ENCODE measurements at places on chromosomes 7 and 10.

DNA sequence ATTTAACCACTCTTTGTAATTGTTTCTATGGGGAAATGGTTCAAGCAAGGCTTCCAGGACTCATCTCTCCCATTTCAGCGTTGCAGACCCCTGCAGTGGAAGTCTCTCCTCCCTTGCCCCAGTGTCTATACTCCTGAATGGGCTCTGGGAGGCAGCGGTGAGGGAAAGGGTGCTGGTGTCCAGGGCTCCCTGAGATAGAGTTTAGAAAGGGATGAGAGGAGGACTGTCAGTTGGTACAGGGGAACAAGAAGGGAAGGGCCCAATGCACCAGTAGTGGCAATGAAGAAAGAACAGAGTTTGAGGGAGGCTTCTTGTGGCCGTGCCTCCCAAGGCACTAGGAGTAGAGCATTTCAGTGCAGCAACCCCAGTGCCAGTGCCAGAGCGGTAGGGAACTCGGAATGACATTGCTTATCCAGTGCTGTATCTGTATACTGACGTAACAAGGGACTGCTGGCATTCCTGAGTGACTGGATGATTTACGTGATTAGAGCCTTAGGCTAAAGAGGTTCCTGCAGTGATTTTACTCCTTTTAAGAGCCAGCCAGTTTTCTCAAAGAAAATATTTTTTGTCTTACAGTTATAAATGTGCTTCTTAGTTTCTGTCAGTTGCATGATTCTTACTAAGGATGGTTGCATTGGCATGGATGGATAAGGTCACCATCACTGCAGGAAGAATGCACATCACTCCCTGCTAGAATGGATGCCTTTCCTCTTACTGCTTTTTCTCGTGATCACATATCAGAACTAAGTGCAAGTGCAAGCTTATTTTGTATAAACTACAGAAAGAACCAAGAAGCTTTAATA, 28.0 kb downstream of the PRPF18 start:
- DNase-seq, result no peak

- DNase-seq, result no peak
Measured at GRCh38 chr10:84201682-84202081, 7.3 kb downstream of the CDHR1 start.

- no peak for DNase-seq
Measured at GRCh38 chr10:100531761-100532160, 2.1 kb upstream of the NDUFB8 start.

DNA sequence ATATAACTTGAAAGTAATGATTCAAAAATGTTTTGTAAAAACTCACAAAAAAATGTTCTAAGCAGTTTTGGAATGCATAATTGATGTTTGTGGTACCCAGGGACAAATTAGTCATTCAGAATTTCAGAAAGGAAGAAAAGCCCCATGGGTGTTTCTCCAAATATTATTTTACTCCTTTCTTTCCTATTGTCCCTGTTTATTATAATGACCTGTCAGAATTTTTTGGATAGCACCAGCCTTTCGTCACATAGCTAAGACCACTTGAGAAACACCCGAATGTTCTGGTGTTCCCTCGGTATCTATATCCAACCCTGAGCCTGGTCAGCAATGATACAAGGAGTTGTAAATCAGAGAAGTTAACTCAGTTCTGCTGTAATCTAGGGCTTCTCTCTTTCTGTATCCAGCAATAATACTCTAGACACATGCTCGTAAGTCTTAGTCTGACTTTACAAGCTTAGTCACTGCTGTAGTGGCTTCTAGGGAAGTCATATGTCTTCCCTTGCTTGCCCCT, 64.8 kb upstream of the MEOX2 start:
- DNase-seq, result no peak

DNA sequence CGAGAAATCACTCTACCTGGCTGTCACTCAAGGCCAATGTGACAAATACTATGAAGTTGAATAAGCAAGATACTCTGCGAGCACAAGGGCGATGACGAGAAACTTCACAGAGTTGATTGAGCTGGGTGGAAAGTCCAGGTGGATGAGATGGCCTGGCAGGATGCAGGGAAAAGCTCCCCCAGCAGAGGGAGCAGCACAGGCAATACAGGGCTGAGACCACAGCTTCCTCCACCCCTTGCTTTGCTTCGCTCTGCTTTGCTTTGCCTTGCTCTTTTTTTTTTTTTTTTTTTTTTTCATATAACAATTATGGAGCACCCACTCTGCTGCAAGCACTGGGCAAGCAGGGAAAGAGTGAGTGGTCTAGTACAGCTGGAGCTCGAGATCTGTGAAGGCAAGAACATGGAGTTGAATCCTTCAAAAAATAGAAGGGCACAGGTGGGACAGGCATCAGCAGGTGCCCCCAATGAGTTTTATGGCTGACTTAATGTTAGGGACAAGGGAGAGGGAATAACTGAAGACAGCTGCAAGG, 88.3 kb downstream of the CABCOCO1 start:
- peak; percentile 24 for DNase-seq

GRCh38 chr7:94182721-94183120, 178.6 kb upstream of the BET1 start:
- no peak for DNase-seq

GRCh38 chr10:22634093-22634492, 80.3 kb downstream of the PIP4K2A start:
- DNase-seq, result no peak

DNA sequence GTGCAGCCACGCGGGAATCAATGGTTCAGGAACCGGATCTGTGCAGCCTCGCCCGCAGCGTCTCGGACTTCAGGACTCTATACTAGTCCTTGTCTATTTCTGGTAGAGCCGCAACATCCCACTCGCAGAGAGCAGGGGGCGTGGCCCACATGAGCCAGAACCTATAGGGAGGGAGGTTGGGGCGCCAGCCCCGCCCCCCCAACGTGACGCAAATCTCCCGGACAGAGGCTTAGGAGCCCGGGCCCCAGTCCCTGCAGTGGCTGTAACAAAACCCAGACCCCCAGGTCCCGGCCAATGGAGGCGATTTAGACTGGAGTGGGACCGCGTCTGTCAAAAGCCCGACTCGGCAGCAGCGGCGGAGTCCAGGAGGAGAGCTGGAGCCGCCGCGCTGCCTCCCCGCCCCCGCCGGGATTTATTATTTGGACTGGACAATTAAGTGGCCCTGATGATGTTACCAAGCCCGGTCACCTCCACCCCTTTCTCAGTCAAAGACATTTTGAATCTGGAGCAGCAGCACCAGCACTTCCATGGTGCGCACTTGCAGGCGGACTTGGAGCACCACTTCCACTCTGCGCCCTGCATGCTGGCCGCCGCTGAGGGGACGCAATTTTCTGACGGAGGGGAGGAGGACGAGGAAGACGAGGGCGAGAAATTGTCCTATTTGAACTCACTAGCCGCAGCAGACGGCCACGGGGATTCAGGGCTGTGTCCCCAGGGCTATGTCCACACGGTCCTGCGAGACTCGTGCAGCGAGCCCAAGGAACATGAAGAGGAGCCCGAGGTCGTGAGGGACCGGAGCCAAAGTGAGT, at the start of gene NKX2-3:
NKX2-3 (plus strand) TSS at position 256 of the 809 bp plus-strand sequence; CDS start at position 446, 190 bp downstream.
- no peak for DNase-seq

- DNase-seq, result no peak
Measured at GRCh38 chr7:4645246-4645645, 36.8 kb upstream of the FOXK1 start.

GRCh38 chr7:42128703-42129102, 108.3 kb downstream of the GLI3 start:
- DNase-seq, result no peak

DNA sequence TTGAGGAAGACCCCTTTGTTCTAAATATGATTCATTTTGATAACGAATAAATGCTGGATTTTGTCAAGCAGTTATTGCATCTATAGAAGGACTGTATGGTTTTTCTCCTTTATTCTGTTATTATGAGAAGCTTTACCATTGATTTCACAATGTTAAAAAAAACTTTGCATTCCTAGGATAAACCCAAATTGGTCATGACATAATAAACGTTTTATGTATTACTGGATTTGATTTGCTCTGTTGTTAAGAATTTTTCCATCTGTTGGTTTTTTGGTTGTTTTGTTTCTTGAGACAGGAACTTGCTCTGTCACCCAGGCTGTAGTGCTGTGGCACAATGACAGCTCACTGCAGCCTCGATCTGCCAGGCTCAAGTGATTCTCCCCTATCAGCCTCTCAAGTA, 2.2 kb upstream of the DNA2 start:
- no peak for DNase-seq

GRCh38 chr10:31101123-31101522, 69.5 kb upstream of the ZNF438 start:
- DNase-seq, result no peak

GRCh38 chr10:102009801-102010425, 46.1 kb downstream of the ARMH3 start:
- peak; percentile 62 for DNase-seq

DNA sequence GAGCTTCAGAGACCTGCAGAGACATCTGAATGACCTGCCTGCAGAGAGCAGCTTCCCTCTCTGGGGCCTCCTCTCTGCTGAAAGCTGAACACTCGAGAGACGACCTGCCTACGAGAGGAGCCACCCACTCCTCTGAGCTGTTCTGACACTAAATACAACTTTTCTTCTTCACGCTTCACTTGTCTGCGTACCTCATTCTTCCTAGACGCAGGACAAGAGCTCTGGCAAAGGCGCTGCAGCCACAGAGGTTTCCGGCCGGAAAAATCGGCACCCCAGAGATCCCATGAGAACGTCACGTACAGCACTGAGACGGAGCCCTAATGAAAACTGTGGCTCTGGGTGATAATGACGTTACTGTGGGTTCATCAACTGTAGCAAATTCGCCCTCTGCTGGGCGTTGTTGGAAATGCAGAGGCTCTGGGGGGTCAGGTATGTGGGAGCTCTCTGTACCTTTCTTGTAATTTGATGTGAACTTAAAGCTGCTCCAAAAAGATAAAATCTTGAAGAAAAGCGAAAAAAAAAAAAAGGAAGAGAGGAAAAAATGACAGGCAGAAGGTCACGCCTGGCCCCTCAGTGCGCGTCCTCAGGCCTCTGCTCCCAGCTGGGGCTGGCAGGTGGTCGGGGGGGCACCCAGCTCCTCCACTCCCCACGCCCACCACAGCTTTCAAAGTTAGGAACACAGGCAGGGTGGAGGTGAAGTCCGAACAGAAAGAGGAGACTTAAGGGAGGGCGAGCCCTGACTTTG, 120.7 kb downstream of the DYNC2I1 start:
- DNase-seq, result peak; percentile 66

DNA sequence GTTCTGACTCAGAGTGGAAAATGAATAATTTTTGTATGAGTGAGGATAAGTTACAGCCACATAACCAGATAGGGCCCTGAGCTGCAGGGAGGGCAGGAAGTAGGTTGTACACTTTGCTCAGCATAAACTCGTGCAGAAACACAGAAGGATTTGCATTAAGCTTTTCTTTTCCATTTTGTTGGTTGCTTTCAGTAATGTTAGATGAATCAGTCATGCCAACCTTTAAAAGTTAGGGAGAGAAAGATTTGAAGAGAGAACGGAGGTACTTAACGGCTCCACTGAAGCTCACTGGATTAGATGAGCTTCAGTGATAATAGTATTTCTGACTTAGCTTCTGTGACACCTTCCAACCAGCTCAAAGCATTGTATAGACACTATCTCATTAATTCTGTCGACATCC, 348.1 kb downstream of the GATA3 start:
- DNase-seq, result no peak

- DNase-seq, result peak; percentile 90
Measured at GRCh38 chr7:7931626-7932025, 37.0 kb upstream of the GLCCI1 start.

- DNase-seq, result peak; percentile 16
Measured at GRCh38 chr7:151461096-151461941, 21.4 kb upstream of the CRYGN start.

DNA sequence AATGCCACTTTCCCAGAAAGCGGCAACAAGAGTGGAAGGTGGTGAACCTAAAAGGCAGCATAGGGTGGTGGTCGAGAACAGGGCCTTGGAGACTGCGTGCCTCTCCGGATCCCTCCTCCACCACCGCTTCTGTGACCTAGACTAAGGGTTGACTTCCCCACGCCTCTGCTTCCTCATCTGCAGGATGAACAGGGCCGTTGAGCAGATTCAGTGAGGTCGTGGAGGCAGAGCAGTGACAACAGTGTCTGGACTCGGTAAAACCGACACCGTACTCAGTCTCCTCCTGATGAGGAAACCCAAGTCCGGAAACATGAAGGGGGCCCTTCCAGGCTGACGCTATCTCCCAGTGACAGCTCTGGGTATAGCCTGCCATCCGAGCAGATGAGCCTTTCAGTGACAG, 162.6 kb downstream of the CELF2 start:
- DNase-seq, result no peak

- no peak for DNase-seq
Measured at GRCh38 chr7:85019176-85019575, 167.7 kb downstream of the SEMA3D start.

DNA sequence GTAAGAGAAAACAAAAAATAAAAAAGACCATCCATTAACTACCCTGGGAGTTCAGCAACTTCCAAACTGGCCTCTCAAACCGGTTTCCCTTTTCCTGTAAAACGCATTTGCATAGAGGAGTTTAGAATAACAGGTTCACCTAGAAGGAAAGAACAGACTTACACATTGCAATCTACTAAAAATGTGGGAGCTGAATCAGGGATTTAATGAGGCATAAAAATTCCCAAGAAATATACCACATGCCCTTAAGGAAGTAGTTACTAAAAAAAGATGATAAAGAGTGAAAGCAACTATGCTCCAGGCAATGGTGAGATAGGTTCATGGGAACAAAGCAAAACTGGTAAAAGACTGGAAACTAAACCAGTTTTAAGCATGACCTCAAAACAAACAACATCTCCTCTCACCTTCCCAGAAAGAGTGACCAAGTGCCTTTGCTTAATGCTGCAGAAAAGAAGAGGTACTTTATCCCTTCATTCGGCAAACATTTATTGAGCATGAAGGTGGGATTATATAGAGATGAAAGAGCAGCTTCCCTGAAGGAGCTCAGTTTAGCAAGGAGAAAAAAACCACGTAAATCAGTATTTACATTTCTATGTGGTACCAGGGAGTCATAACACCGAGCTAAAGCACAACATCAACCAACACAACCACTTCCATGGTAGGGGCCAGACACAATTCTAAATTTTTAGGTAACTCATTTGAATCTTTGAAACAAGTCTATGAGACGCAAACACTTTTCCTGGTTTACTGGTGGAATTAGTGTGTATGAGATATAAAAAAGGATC, 152.8 kb downstream of the SGMS1 start:
- no peak for DNase-seq

GRCh38 chr10:78148961-78149612, 115.4 kb downstream of the RPS24 start:
- DNase-seq, result no peak

DNA sequence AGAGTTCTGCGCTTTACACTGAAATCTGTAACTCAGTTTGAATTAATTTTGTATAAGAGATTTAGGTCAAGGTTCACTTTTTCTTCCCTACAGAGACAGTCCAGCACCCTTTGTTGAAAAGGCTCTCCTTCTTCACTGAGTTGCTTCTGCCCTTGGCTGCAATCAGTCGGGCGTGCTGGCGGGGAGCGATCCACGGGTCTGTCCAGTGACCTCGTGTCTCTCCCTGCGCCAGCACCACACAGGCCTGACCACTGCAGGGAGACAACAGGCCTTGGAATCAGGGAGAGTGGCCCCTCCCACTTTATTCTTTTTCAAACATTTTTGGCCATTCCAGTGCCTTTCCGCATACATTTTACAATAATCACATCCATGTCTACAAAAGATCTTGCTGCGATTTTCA, 66.9 kb downstream of the AMZ1 start:
- no peak for DNase-seq
